ENCODE measurements at places on chromosomes 12 and 14. TPM values are rescaled to one million over a fixed set of nuclear protein-coding genes. Genes with fewer than 3 reads are reported as not detected.

Gene COA8
- 30.0 TPM for total RNA-seq

Gene BORCS5
- total RNA-seq = 5.6 TPM

Gene KRT83
- not detected for total RNA-seq

Gene RILPL1
- total RNA-seq = 14.2 TPM

Gene CAPZA3
- total RNA-seq = not detected

Gene SLC38A4
- 0.12 TPM for total RNA-seq

Gene HOXC6
- total RNA-seq = not detected

Gene INHBC
- not detected for total RNA-seq

Gene CLEC2A
- total RNA-seq = not detected

Gene CLEC9A
- not detected for total RNA-seq

Gene BEGAIN
- 0.69 TPM for total RNA-seq

Gene AQP2
- total RNA-seq = 0.31 TPM

Gene EP400
- total RNA-seq = 17.4 TPM

Gene WNT1
- not detected for total RNA-seq

Gene KCNA5
- not detected for total RNA-seq

Gene OR6C2
- total RNA-seq = not detected

Gene RERG
- 5.1 TPM for total RNA-seq

Gene LRRC43
- 1.2 TPM for total RNA-seq

Gene SIX1
- 0.20 TPM for total RNA-seq

Gene TAMALIN
- total RNA-seq = 16.6 TPM

Gene VRTN
- not detected for total RNA-seq

Gene TCL1B
- total RNA-seq = not detected

Gene LRP1-AS
- not detected for total RNA-seq

Gene ARHGAP9
- total RNA-seq = not detected

Gene BICDL1
- not detected for total RNA-seq

Gene LIN7A
- 14.1 TPM for total RNA-seq

Gene PFKM
- 51.6 TPM for total RNA-seq

Gene AVPR1A
- total RNA-seq = not detected

Gene RHOJ
- total RNA-seq = 6.6 TPM

Gene MYL2
- not detected for total RNA-seq

Gene LRRIQ1
- total RNA-seq = not detected

Measured in cardiac ventricle fibroblast (primary cell).